Activated naive CD8-positive, alpha-beta T cell treated with anti-CD3 and anti-CD28 coated beads, Interleukin-2, amount 10 ng/mL, durations not matched to agents 7 days and 5 days (primary cell): ENCODE measurements at places on chromosomes 16 and 17.

- no peak for DNase-seq
- no peak overlapping the region for H3K4me3 ChIP-seq
- H3K4me1 ChIP-seq, result no peaks in the 10 kb centered on the region
- H3K36me3 ChIP-seq, result no peaks in the 10 kb centered on the region
- H3K27ac ChIP-seq, result no peak overlapping the region
Measured at GRCh38 chr17:13131225-13131624, 113.4 kb upstream of the ELAC2 start.

- H3K36me3 ChIP-seq, result peaks cover 13% of the 10 kb centered on the region
- DNase-seq, result no peak
- H3K27ac ChIP-seq, result no peak overlapping the region
- no peaks in the 10 kb centered on the region for H3K27me3 ChIP-seq
Measured at GRCh38 chr17:705863-706262, 8.8 kb downstream of the VPS53 start.

GRCh38 chr17:15942207-15942833 is 2.6 kb upstream of the ADORA2B start:
- no peak overlapping the region for H3K27ac ChIP-seq
- peaks cover 11% of the 10 kb centered on the region for H3K4me1 ChIP-seq
- H3K4me3 ChIP-seq, result no peak overlapping the region

GRCh38 chr16:58419241-58419990 is 27.1 kb downstream of the GINS3 start:
- no peak overlapping the region for H3K4me3 ChIP-seq
- H3K27me3 ChIP-seq, result peaks cover 18% of the 10 kb centered on the region
- no peak for DNase-seq
- no peak overlapping the region for H3K27ac ChIP-seq

DNA sequence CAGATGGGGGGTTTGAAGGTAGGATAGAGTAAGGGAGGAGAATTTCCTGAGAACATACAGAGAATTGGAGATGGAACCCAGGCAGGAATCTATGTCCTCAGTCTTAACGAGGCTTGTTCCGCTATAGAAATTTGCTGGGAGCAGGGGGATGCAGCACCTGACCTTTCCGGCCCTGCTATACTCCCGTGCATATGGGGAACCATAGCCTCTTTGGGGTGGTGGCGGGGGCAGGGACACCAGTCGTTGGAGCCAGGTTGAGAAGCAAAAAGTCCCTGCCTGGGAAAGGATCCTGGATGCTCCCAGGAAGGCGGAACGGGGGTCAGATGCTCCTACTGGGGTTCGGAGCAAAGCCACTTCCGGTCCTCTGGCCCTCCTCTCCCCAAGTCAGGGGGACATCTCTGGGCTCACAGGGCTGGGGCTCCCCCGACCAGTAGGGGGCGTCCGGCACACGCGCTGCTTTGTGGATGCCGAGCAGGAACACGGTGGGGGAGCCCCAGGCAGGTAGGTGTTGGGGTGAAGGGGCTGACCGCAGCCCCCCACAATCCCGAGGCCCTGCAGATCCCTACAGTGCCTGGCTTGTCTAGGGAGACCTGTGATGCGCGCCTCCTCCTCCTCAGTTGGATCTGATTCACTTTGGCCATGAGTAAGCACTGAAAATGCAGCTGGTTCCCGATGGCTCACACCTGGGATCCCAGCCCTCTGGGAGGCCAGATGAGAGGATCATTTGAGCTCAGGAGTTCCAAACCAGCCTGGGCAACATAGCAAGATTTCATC is 15.5 kb upstream of the TFAP4 start:
- H3K4me1 ChIP-seq, result peaks cover 2% of the 10 kb centered on the region
- no peak overlapping the region for H3K4me3 ChIP-seq
- H3K27me3 ChIP-seq, result peaks cover 15% of the 10 kb centered on the region

DNA sequence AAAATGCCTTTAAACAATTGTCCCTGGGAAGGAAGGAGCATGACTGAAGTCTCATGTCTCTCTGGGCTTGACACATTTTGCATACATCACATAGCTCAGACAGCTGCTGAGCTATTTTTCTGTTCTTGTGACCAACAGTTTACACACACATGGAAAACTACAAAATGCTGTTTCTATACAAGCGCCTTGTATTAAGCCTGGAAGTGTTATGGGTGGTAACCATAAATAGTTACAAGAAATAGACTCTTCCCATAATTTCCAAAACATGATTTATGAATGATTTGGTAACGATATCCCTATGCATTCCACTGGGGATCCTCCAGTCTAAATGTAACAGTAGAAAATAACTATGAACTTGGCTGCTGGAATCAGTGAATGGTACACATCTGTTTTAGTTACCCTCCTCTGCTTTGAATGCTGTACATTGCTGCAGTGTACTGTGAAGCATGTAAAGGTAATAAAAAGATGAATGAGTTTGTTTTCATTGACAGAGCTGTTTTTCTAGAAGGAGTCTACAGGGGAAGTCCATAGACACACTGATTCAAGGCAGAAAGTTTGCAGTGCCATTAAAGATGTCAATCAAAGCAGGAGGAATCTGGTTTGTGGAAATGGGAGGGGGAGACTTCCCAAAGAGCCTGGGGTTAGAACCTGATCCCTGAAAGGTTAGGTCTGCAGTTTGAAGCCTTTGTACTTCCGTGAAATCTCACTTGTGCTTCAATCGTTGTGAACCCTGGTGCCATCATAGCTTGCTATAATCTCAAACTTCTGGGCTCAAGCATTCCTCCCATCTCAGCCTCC is 5.0 kb downstream of the ACSF2 start:
- no peak overlapping the region for H3K4me3 ChIP-seq
- H3K4me1 ChIP-seq, result peaks cover 25% of the 10 kb centered on the region
- H3K27me3 ChIP-seq, result no peaks in the 10 kb centered on the region
- H3K36me3 ChIP-seq, result peaks cover 4% of the 10 kb centered on the region
- H3K27ac ChIP-seq, result no peak overlapping the region

- no peak overlapping the region for H3K4me3 ChIP-seq
- DNase-seq, result no peak
- H3K36me3 ChIP-seq, result peaks cover 2% of the 10 kb centered on the region
- no peaks in the 10 kb centered on the region for H3K27me3 ChIP-seq
- H3K27ac ChIP-seq, result no peak overlapping the region
Measured at GRCh38 chr17:82408938-82409318, 9.2 kb upstream of the HEXD start.

GRCh38 chr17:76420356-76421043 is 32.5 kb downstream of the UBE2O start:
- H3K36me3 ChIP-seq, result peaks cover 6% of the 10 kb centered on the region
- H3K27ac ChIP-seq, result no peak overlapping the region
- H3K27me3 ChIP-seq, result no peaks in the 10 kb centered on the region
- DNase-seq, result no peak
- H3K4me1 ChIP-seq, result no peaks in the 10 kb centered on the region
- H3K4me3 ChIP-seq, result no peak overlapping the region

GRCh38 chr17:32941419-32942032 is 13.6 kb downstream of the TMEM98 start:
- H3K4me1 ChIP-seq, result no peaks in the 10 kb centered on the region
- H3K4me3 ChIP-seq, result no peak overlapping the region
- peaks cover 14% of the 10 kb centered on the region for H3K27me3 ChIP-seq

- no peak overlapping the region for H3K27ac ChIP-seq
- H3K4me3 ChIP-seq, result no peak overlapping the region
- peaks cover 14% of the 10 kb centered on the region for H3K27me3 ChIP-seq
- no peak for DNase-seq
- H3K4me1 ChIP-seq, result peaks cover 2% of the 10 kb centered on the region
- no peaks in the 10 kb centered on the region for H3K36me3 ChIP-seq
Measured at GRCh38 chr16:10558746-10559641, 21.4 kb downstream of the EMP2 start.

- peaks cover 20% of the 10 kb centered on the region for H3K27me3 ChIP-seq
- H3K36me3 ChIP-seq, result peaks cover 1% of the 10 kb centered on the region
- H3K4me3 ChIP-seq, result no peak overlapping the region
- peaks cover 8% of the 10 kb centered on the region for H3K4me1 ChIP-seq
- H3K27ac ChIP-seq, result no peak overlapping the region
Measured at GRCh38 chr17:62797959-62798358, 10.2 kb downstream of the MARCHF10 start.

DNA sequence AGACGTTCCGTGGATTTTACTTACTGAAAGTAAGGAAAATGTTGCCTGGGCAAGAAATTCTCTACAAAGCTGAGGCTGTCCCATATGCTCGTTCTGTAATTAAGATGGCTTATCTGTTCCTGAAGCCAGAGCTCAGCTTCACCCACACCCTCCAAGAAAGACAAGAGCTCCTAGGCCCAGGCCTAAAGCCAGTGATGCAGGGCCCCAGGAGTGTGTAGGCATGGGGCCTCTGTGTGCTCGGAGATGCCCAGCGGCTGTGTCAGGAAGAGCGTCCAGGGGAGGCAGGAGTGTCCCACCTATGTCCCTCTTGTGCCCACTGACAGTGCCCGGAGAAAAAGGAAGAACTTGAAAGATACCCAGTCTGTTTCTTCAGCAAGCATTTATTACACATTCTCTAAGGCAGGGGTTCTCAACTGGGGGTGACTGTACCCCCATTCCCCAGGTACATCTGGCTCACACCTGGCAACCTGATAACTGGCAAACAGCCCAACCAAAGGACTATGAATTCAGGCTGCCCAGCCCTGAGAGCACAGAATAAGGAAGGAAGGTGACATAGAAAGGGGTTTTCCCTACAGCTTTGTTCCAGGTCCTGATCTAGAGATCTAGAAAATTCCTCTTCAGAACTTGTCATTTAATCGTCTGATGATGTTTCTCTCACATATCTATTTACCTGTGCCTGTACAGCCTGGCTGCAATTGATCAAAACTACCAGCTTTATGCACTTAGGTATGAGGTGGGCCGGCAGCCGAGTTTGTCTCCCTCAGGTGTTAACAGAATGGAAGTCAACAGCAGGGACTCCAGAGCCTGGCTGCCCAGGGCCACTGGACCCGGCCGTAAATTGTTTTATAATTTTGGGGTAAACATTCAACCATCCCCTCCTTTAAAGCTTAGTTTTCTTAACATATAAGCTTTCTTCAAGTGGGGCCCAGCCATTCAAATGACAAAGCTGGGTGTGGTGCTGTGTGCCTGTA is 12.0 kb downstream of the SNN start:
- no peaks in the 10 kb centered on the region for H3K27me3 ChIP-seq
- peaks cover 53% of the 10 kb centered on the region for H3K4me1 ChIP-seq
- H3K36me3 ChIP-seq, result peaks cover 28% of the 10 kb centered on the region

DNA sequence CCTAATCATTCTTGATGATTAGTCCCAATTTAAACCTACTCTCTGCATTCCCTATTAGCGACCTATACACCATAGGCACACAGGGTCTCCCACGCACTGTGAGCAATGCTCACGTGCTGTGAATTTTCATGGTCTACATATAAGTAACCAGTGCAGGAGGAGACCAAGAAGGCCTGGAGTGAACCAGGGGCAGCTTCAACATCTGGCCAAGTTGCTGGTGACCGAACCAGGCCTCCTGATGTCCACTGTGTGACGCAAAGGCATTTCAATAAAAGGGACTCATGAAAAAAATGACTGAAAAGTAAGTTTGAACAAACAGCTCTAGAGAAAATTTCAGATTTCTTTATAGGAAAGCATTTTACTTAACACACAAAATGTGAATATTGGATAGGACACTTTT is 107.0 kb downstream of the ZFHX3 start:
- H3K4me1 ChIP-seq, result peaks cover 1% of the 10 kb centered on the region
- H3K27ac ChIP-seq, result no peak overlapping the region
- H3K36me3 ChIP-seq, result no peaks in the 10 kb centered on the region
- no peak for DNase-seq
- no peak overlapping the region for H3K4me3 ChIP-seq

- H3K27ac ChIP-seq, result no peak overlapping the region
- H3K4me3 ChIP-seq, result no peak overlapping the region
- H3K36me3 ChIP-seq, result no peaks in the 10 kb centered on the region
- H3K27me3 ChIP-seq, result peaks cover 5% of the 10 kb centered on the region
- peaks cover 8% of the 10 kb centered on the region for H3K4me1 ChIP-seq
Measured at GRCh38 chr17:44233582-44233981, 14.1 kb upstream of the UBTF start.

DNA sequence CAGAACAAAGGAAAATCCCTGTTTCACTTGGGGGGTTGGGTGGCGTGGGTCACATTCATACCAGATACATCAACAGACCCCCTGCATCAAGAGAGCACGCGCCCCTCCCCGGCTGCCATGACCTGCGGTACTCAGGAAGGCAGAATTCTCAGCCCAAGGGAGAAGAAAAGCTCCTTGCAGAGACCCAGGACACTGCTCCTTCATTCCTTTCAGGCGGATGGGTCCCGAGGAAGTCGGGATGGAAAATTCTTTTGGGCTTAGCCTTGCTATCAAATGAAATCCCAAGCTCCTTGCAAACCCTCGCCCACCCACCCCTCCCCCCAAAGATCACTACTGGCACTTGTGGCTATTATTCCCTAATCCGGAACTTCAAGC is 40.6 kb downstream of the HIC1 start:
- H3K4me3 ChIP-seq, result no peak overlapping the region
- no peak overlapping the region for H3K27ac ChIP-seq
- peaks cover 30% of the 10 kb centered on the region for H3K4me1 ChIP-seq
- no peak for DNase-seq
- peaks cover 30% of the 10 kb centered on the region for H3K36me3 ChIP-seq

DNA sequence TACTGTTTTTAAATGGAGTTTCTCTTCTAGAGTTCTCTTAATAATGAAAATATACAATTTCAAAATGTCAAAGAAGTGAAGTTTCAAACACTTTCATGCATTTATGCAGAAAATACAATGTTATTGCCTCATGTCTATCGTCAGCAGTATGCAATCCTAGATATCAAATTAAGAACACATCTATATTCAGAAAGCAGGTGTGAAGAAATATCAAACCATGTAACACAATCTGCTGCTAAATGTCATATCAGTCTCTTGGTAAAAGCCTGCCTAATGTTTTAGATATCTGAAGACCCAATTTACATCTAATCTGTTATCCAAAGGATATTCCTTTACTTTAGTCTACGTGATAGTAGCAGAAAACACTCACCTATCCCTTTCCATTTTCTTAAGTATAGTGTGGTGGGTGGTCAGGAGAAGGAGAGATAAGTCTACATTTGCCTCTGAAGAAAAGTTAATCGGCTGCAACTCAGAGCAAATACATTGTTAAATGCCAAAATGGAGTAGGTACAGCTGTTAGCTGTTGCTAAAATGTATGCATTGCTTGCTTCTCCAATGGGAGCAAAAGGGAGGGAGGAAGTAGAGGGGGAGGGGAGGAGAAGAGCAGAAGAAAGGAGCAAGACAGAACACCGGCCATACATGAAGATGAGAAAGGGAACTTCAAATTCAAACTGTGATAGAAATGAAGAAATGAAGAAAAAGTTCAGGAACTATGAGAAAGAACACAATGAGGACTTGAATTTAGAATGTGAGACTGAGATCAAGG is 64.9 kb downstream of the ITFG1 start:
- H3K4me3 ChIP-seq, result no peak overlapping the region
- H3K4me1 ChIP-seq, result peaks cover 10% of the 10 kb centered on the region
- peaks cover 16% of the 10 kb centered on the region for H3K36me3 ChIP-seq
- H3K27ac ChIP-seq, result no peak overlapping the region
